M059J (cell line): ENCODE measurements at places on chromosomes 1 and 21. TPM values are rescaled to one million over a fixed set of nuclear protein-coding genes. Genes with fewer than 3 reads are reported as not detected.

DNA sequence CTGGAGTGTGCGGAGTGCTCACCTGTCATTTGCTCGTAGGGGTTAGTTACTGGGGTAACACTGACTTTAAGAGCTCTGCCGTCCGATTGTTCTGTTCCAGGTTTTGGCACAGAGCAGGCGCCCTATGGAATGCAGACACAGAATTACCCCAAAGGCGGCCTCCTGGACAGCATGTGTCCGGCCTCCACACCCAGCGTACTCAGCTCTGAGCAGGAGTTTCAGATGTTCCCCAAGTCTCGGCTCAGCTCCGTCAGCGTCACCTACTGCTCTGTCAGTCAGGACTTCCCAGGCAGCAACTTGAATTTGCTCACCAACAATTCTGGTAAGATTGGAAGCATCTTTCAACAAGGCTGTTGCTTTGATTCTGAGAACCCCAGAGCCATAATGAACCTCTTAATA, 12.6 kb downstream of the ETS2 start:
- DNase-seq: no peak

The TFAP2E gene
- total RNA-seq: not detected in 2 replicates

GRCh38 chr1:3399732-3400131, 54.7 kb upstream of the ARHGEF16 start:
- no peak for DNase-seq

DNA sequence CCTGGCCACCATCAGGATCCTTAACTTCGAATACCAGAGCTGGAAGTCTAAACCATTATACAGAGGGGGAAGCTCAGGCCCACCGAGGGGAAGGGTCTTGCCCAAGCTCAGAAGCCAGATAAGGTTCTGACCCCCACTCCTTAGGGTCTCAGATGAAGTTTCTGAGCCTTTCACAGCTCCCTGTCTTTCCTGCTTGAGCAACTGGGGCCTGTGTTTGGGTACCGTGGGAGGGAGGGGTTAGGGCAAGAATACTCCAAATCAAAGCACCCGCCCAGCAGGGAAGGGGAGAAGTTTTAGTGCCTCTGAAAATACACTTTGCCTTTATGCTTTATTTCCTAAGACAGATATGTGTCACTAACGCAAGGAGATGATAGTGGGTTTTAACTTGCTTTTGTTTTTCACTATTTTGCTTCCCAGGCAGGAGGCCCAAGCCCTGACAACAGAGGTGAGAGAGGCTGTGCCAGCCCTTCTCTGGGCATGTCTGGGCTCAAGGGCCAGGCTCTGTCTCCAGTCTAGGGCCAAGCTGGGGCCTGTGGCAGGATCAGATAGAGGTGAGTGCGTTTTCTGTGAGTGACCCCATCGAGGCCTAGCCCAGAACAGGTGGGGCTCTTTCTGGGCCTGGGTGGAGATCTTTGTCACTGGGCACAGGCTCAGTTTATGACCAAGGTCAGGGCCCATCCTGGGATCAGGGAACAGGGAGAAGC, 20.5 kb upstream of the TENT5B start:
- DNase-seq: no peak

GRCh38 chr1:111669268-111669667, 49.7 kb downstream of the RAP1A start:
- DNase-seq: no peak

DNA sequence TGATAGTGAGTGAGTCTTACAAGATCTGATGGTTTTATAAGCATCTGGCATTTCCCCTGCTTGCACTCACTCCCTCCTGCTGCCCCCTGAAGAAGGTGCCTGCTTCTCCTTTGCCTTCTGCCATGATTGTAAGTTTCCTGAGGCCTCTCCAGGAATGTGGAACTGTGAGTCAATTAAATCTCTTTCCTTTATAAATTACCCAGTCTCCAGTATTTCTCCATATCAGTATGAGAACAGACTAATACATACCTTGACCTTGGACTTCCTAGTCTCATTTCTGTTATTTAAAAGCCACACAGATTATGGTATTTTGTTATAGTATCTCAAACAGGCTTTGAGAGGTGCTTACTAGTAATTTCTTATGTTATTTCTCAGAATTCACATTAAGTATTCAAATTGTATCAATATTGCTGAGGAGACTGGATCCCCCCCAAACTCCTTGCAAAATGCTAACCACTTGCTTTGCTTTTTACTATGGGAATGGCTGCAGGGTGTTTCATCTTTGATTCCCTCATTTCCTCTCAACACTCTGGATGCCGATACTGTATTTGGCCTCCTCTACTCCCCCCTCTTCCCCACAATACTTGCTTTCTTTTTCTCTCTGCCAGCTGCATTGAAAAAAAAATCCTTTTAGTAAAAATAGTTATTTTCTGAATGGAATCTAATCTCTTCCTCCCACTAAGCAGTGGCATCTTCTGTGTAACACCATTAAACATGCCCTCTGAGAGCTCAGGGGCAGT, 96.9 kb upstream of the WLS start:
- no peak for DNase-seq

GRCh38 chr1:41241354-41241748, 755 bp downstream of the SCMH1 start:
- DNase-seq: peak; percentile 69

DNA sequence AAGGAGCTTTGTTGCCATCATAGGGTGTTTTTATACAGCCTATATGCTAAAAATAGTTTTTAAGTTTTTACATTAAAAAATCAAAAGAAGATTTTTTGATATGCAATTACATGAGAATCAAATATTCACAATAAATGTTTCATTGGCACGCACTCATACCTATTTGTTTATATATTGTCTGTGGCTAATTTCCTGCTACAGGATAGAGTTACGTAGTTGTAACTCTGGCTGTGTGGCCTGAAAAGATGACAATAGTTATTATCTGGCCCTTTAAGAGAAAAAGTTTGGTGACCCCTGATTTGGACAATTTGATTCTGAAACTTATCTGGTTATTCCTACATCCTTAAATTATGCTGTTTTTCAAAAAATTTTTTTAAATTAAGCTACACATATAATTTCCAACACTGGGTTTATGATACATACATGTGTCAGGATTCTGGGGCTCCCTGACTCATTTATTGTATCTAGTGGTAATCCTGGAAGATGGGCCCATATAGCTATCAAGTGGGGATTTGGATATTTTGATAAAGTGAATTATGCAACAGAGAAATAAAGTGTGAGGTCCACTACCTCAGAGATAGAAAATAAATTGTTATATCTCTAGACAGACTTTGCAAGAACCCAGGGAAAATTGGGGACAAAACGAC, 370.2 kb upstream of the LYPLAL1 start:
- DNase-seq: no peak

The FAM163A gene
- total RNA-seq: 0.05 TPM in 1 of 2 replicates, not detected in the other

GRCh38 chr1:169090308-169090899, 16.1 kb upstream of the ATP1B1 start:
- DNase-seq: no peak

GRCh38 chr1:34324879-34325440, 148.3 kb downstream of the C1orf94 start:
- no peak for DNase-seq

The ERRFI1 gene
- 127 and 146 TPM in 2 replicates for total RNA-seq

DNA sequence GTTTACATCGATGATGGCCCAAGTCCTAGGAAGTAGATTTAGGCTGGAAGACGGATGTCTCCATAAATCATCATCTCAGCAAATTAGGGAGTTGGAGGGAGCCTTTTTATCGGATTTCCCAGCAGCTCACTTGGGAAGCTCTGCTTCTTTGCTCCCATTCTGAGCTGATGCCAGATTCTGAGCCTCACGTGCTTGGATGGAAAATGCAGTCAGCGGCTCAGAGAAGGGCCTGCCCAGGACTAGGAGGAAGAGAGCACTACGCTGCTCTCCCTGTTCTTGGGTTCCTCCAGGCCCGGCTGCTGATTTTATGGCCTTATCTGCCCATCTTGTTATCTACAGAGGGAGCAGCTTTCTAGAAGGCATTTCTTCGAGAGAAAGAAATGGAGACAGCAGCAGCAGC, 42.0 kb downstream of the UBIAD1 start:
- no peak for DNase-seq

DNA sequence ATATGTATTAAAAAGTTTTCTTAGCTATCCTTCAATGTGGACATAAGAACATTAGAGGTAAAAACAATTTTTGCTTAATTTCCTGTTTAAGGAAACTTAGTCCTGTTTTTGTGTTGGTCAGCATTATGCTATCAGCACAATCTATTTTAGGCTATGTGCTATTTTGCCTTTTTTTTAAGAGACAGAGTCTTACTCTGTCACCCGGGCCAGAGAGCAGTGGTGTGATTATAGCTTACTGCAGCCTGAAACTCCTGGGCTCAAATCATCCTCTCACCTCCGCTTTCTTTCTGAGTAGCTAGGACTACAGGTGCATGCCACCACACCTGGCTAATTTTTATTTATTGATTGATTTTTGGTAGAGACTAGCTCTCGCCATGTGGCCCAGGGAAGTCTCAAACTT, 199.1 kb upstream of the TMPRSS15 start:
- no peak for DNase-seq

DNA sequence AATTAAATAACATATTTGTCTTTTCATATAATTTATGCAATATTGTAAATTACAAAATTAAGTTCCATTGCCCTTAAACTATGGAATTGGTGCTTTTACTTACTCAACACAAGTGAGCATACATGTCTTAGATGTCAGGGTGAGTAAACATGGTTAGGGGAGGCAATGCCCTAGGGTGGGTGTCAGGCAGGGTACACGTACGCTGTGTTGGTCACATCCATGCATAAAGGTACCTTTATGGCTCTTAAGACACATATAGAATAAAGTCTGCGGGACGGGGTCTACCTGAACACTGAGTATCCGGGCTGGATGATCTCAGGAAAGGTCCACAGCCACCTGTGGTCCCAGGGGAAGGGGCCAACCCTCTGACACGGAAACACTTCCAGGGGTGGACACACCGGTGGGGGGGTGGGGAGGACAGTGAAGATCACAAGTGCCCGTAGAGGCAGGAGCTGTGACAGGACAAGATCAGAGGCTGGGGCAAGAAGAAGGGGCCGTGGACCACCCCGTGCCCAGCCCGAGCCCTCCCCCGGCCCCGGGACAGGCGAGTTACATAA, 720 bp downstream of the LIN9 start:
- no peak for DNase-seq

- peak; percentile 91 for DNase-seq
These were observed 40.5 kb upstream of the RALGPS2 start for GRCh38 chr1:178684542-178685000.
